Stimulated activated naive B cell treated with anti-CD40 and anti-IgM and Interleukin-4, amounts not matched to agents 10 μg/mL and 1 μg/mL and 100 μg/mL, for 72 hours (primary cell): ENCODE measurements at places on chromosomes 5 and 9.

GRCh38 chr5:5616247-5616895 is 193.9 kb downstream of the ICE1 start:
- no peak for DNase-seq

GRCh38 chr5:64685866-64686265 is 4.4 kb upstream of the SHISAL2B start:
- DNase-seq: no peak

DNA sequence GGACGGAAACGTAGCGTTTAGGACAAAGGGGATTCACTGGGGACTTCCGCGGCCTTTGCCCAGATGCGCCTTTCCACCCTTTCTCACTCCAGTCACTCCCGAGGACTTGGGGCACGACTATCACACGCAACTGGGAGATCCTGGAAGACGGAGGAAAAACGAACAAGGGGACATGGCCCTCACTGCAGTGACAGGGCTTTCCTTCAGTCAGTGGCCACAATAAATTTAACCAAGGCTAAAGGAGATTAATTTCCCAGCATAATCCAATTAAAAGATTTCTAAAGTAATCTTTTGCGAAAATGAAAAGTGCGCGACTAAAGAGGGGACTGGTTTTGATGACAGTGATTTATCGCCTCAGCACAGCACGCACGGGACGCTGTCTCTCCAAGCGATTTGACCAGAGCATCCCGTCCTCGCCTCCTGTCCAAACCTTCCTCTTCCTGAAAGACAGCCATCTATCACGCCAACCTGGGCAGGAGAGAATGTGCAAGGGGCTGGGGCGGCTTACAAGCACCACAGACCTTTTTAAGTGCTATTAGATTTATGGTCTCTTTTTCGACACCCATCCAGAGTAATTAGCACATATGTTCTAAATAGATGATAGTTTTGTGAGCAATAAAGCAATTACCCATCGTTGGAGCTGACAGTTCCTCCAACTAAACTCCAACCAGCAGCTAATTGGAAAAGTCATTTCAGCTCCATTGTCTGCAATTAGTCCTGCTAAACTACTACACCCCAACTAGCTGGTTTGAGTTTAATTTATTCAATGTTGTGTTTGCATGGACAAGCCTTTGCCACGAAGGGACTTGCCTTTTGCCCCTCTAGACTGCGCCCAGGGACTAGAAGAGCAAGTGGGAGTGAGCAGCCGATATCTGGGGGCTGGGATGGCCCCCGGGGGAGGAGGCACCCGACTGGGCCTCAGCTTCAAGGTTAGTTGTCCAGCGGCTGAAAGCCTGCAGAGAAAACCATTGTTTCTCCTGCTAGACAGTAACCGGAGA is 7.4 kb downstream of the NR2F1-AS1 start:
- no peak for DNase-seq

DNA sequence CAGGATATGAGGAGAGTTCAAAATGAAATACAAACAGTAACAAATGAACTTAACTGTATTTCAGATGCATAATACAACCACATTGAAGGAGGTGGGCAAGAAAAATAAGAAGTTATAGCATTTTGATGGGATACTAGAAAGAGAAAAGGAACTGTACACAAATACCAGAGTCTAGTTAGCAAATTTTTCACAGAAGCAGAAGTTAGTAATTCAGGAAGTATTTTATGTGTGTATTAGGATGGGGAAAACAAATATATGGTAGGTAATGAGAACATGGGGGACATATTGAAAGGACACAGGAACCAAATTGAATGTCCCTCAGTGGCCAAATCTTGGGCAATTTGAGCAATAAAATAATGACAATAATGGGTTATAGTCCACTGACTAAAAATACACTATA is 18.4 kb downstream of the GM2A start:
- no peak for DNase-seq

DNA sequence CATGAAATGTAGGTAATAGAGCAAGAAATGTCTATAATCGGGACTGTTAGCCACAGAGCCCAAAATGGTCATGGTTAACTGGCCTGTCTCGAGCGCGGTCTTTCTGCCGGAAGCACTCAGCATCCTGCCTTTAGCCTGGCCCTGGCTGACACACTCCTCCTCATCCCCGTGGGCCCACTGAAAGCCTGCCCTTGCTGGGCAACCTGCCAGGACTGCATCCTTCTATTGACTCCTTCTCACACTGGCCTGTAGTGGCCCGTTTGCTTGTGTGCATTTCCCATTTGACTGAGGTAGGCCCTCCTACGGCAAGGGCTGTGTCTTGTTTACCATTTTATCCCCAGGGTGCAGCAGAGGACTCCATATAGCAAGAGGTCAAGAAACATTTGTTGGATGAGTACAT is 215.7 kb downstream of the ATPSCKMT start:
- DNase-seq: no peak

DNA sequence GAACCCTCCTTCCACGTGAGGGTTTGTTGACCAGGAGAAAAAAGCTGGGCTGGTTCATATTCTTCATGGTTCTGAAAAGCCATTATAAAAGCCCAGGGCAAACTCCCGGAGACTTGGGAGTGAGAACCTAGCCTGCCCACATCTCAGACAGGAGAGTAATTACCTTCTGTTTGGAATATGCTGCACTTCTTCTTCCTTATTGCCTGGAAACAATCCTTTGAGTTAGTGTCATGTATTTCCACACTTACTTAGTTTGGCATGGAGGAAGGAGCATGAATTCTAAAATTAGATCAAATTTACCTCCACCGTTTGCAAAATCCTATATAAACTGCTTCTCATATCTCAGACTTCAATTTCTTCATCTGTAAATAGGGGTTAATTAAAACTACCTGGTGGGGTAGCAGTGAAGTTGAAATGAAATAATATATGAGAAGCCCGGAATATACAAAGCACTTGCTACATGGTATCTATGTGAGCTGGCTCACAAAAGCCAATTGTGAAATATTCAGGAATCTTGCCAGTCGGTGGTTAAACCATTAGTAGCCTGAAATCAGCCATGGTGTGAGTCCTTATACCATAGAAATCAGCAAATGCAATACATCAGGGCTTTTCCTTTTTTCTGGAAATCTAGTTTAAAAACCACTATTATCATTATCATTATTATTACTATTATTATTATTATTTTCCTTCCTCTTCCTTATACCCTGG is 140.0 kb upstream of the RAD23B start:
- DNase-seq: no peak
